Pancreas (tissue), 10 donors: ENCODE measurements at places on chromosomes 12 and 14.

DNA sequence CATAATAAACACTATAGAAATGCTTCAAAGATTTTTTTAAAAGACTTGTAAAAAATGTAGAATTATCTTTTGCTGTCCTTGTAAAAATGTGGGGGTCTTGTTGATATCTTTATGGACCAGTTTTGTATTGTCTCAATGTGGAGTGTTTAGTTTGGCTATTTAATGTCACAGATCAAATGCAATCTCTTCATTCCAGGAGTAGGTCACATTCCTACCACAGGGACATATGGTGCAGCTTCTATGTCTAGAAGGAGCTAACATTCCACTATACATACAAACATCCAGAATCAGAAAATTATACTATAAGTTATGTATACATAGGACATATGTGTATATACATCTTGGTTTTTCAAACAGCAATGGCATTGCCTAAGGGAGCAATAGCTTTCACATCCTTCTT, 345.7 kb downstream of the BMP4 start:
- no peaks in the 10 kb centered on the region for H3K36me3 ChIP-seq
- no peak for DNase-seq
- H3K4me1 ChIP-seq, result peaks cover 4% of the 10 kb centered on the region
- no peak overlapping the region for H3K4me3 ChIP-seq

DNA sequence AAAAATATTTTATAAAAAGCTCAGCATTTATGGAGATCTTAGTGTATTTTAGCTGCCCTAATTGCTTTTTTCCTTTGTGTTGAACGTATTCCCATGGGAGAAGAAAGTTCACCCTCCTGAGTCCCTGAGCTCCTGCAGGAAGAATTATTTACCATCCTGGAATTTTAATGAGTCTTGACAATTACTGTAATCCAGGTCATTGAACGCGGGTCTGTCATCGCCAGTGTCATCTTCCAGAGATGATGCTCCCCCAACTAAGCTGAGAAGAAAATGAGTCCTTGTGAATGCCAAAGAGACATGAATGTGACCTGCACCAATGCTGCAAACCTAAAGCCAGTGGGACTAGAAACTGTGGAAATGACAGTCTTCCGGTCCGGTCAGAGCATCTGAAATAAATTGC, 129.5 kb downstream of the FBXL14 start:
- no peak for DNase-seq
- H3K4me3 ChIP-seq, result no peak overlapping the region

DNA sequence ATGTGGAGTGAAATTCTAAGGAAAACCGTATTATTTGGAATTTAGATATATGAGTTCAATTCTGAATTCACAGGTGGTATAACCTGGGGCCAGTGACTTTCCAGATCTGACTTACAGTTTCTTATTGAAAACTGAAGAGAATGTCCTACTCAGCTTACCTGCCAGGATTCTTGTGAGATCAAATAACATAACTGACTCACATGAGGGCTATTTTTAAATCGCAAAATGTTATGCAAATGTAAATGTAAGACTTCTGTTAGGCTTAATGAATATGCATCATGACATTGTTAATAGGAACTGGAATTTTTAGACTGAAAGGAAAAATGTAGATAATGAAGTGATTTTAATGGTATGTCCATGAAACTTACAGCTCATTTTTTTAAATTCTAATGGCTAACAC, 1142.1 kb downstream of the FLRT2 start:
- H3K4me1 ChIP-seq, result no peaks in the 10 kb centered on the region
- no peak overlapping the region for H3K4me3 ChIP-seq
- H3K36me3 ChIP-seq, result no peaks in the 10 kb centered on the region
- no peak for DNase-seq
- no peaks in the 10 kb centered on the region for H3K27me3 ChIP-seq
- no peak overlapping the region for H3K27ac ChIP-seq

DNA sequence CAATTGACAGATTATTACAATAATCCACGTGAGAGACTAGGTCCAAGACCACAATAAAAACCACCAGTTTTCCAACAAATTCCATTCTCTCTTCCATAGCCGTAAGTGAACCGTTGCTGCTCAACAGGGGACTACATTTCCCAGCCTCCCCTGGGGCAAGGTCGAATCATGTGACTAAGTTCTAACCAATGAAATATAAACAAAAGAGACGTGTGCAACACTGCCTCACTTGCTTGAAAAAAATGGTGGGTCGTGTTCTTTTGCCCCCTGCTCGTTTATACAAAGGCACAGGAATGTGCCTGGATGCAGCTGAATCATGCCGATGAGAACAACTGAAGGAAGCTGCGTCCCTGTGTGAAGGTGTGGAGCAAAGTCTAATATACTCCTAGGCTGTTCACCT, 51.1 kb downstream of the HSPB8 start:
- H3K4me1 ChIP-seq, result no peaks in the 10 kb centered on the region
- H3K4me3 ChIP-seq, result no peak overlapping the region
- H3K27ac ChIP-seq, result no peak overlapping the region
- H3K36me3 ChIP-seq, result no peaks in the 10 kb centered on the region
- H3K27me3 ChIP-seq, result peaks cover 7% of the 10 kb centered on the region

GRCh38 chr12:75404231-75404630, 13.3 kb downstream of the GLIPR1L2 start:
- DNase-seq, result no peak
- no peaks in the 10 kb centered on the region for H3K36me3 ChIP-seq
- H3K4me3 ChIP-seq, result no peak overlapping the region
- H3K27me3 ChIP-seq, result no peaks in the 10 kb centered on the region
- H3K4me1 ChIP-seq, result no peaks in the 10 kb centered on the region

DNA sequence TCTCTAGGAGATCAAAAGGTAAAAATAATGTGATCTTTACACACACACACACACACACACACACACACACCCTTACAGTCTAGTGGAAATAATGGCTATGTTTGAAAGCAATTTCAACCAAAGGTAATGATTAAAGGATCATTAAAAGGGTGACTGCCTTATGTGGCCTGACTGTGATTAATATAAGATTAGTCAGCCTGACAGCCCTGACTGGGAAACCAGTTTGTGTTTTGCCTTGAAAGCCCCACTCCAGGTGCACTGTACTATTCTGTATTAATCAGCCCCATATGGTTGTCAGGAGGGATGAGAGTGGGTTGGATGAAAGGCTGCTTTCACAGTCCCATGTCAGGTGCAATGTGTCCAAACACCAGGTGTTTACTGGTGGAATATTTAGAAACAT, 10.5 kb downstream of the RASSF9 start:
- H3K27me3 ChIP-seq, result no peaks in the 10 kb centered on the region
- H3K36me3 ChIP-seq, result no peaks in the 10 kb centered on the region
- no peak overlapping the region for H3K27ac ChIP-seq
- H3K4me3 ChIP-seq, result no peak overlapping the region
- no peak for DNase-seq

DNA sequence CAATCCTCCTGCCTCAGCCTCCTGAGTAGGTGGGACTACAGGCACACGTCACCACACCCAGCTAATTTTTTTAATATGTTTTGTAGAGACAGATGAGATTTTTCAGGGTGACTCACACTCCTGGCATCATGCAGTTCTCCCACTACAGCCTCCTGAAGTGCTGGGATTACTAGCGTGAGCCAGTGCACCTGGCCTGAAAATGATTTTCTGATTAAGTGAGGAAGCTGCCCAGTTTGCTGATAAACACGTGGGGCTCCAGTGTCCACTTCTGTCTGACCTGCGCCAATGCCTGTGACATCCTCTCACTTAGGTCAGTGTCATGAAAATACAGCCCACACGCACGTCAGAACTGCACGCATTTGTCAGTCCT, 37.0 kb upstream of the SFSWAP start:
- H3K27ac ChIP-seq, result no peak overlapping the region
- DNase-seq, result no peak
- H3K4me3 ChIP-seq, result no peak overlapping the region
- no peaks in the 10 kb centered on the region for H3K36me3 ChIP-seq

- no peaks in the 10 kb centered on the region for H3K27me3 ChIP-seq
- H3K4me1 ChIP-seq, result no peaks in the 10 kb centered on the region
- no peaks in the 10 kb centered on the region for H3K36me3 ChIP-seq
- H3K27ac ChIP-seq, result no peak overlapping the region
Measured at GRCh38 chr12:4771960-4772566, 51.9 kb downstream of the GALNT8 start.
